Skeletal muscle tissue (tissue), 5 donors: ENCODE measurements at places on chromosomes 2 and 18. TPM values are rescaled to one million over a fixed set of nuclear protein-coding genes. Genes with fewer than 3 reads are reported as not detected.

Gene SIX2
- total RNA-seq, result 4.2 TPM

Gene DNAJC5G
- under 0.01 TPM for total RNA-seq

Gene IL37
- not detected for total RNA-seq

Gene EPHA4
- 24.0 TPM for total RNA-seq

Gene CFAP221
- 1.0 TPM for total RNA-seq

Gene SERPINB5
- total RNA-seq, result not detected

Gene LDLRAD4
- total RNA-seq, result 18.3 TPM

Gene NYAP2
- 0.52 TPM for total RNA-seq

Gene POTEJ
- not detected for total RNA-seq

Gene RGPD4
- not detected for total RNA-seq

Gene DOCK10
- 15.1 TPM for total RNA-seq

Gene ZBTB7C
- total RNA-seq, result 2.6 TPM

Gene AGXT
- not detected for total RNA-seq

Gene ERFE
- total RNA-seq, result 4.2 TPM
